LHCN-M2 (cell line): ENCODE measurements at places on chromosomes 3 and 15. TPM values are rescaled to one million over a fixed set of nuclear protein-coding genes. Genes with fewer than 3 reads are reported as not detected.
A peak's percentile ranks its signal among the peaks of the same experiment; 100 is the strongest.

GRCh38 chr3:8499181-8499611, 2.4 kb upstream of the LMCD1 start:
- DNase-seq, result no peak

GRCh38 chr15:36529296-36530011, 50.0 kb upstream of the CDIN1 start:
- DNase-seq, result no peak

GRCh38 chr3:131447349-131447748, 55.4 kb downstream of the MRPL3 start:
- no peak for DNase-seq

GRCh38 chr3:18127174-18127858, 297.8 kb downstream of the SATB1 start:
- no peak for DNase-seq

DNA sequence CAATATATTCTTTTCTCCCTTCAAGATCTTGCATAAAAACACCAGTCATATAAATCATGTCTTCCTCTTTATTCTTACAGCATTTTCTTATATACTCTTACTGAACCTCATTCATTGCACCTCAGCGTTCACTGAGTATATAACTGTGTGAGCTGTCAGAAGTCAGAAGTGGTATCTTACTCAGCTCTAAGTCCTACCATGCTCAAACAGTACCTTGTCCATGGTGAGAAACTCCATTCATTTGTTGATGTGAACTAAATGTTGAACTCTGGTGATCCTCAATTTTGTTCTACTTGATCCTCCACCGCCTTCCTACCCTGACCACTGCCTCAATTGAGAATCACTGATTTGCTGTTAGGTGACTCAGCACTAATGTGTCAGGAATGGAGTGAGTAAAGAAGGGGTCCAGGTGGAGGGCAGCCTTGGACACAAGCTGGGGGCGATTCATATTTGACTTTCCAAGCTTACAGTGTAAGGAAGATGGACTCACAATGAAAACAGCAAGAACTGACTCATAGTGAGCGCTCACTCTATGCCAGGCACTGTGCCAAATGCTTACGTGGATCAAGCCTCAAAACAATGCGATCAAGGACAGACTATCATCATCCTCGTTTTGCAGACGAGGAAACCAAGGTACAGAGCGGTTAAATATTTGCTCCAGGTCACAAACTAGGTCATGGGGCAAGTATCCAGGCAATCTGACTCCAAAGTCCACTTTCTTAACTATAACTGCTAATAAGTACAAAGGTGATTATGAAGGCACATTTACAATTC, 13.5 kb upstream of the ZFYVE19 start:
- peak; percentile 93 for DNase-seq

DNA sequence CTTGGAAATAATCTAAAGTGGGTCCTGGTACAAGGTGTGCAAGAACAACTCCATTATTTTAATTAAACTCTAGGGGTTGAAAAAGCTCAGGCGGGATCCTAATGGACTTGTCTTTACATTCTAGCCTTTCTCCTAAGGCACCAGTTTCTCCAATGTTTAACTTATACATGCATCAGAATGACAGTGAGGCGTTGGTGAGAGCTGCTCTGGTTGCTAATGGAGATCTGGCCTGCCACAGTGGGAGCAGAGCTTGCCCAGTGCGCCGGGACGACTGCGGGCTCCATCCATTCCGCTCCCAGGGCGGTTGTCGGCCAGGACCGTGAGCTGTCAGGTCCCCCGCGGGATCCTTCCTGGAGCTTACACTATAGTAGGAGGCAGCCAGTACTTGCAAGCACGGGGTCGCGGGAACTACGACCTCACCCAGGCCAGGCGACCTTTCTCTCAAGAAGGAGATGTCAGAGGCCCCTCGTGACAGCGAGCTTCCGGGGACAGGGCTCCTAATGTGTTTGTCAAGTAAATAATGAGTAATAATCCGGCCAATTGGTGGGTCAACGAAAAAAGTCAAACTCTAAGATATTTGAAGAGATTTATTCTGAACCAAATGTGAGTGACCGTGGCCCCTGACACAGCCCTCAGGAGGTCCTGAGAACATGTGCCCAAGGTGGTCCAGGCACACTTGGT, 991 bp upstream of the HIGD1A start:
- DNase-seq, result no peak

DNA sequence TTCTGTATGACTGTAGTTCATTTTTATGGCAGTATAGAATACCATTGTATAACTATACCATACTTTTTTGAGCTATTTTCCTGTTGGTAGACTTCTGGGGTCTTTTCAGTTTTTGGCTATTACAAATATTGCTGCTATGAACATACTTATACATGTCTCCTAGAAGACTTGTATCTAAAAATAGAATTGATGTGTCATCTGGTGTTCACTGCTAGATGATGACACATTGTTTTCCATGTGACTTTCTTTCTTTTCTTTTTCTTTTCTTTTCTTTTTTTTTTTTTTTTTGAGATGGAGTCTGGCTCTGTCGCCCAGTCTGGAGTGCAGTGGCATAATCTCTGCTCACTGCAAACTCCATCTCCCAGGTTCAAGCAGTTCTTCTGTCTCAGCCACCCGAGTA, 69.8 kb downstream of the SH3GL3 start:
- DNase-seq, result peak; percentile 41

DNA sequence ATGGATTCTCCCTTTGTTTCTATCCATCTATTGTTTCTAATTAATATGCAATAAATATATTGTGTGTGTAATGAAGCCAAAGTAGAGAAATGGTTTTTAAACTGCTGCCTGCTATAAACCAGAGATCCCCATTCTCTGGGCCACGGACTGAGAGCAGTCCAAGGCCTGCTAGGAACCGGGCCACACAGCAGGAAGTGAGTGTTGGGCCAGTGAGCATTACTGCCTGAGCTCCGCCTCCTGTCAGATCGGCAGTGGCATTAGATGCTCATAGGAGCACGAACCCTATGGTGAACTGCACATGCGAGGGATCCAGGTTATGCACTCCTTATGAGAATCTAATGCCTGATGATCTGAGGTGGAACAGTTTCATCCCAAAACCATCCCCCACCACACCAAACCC, 85.2 kb upstream of the POMGNT2 start:
- DNase-seq, result peak; percentile 15

DNA sequence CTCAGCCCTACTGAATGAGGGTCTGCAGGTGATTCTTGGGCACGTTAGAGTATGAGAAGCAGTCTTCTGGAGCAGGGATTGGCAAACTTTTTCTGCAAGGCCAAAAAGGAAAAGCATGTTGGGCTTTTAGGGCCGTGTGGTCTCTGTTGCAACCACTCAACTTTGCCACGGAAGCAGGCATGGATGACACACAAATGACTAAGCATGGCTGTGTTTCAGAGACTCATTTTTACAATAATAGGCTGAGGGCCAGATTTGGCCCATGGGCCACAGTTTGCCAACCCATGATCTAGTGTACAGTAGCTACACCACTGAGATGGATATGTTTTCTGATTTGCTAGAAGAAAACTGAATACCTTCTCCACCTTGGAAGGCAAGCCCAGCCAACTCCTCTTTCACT, 66.1 kb upstream of the PRICKLE2 start:
- peak; percentile 93 for DNase-seq

GRCh38 chr3:157335233-157336076, 101.2 kb upstream of the PTX3 start:
- DNase-seq, result peak; percentile 96

DNA sequence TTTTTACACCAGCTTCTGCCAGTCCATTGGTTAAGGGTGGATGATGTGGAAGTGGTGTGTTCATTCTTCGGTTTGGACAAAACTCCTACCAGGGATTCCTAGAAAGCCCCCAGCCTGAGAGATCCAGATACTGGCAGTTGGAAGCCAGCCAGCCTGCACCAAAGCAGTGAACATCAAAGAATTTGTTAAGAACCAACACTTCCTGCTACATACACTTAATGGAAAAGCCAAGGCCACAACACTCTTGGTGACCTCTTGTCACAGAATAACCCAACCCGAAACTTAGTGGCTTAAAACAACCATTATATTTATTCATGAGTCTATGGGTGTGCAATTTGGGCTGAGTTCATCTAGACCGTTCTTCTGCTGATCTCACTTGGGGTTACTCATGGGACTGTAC, 42.9 kb upstream of the ADAMTS9 start:
- DNase-seq, result no peak

DNA sequence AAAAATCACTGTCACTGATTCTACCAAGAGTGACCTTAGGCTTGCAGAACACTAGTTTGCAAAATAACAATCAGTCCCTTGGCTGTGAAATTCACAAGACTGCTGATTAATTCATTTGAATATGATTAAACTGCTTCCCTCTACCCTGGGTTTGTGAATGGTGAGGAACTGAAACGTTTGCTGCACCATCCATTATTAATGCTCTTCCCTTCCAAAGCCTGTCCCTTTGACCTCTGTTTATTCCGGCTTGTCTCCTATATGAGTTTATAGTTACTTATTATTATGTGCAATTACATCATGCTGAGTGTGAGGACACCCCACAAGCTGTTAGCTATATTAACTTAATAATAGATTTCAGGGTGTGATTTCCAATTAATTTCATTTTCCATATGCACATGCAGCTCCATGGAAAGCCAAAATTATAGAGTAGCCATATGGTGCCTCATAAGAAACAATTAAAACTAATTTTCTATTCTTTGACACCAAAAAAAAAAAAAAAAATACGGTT, 96.5 kb downstream of the SUCLG2 start:
- no peak for DNase-seq

Gene SKOR1
- 0.06 TPM in 1 of 2 replicates, not detected in the other for total RNA-seq

Gene AADAC
- total RNA-seq, result not detected in 2 replicates

Gene PRTG
- total RNA-seq, result 2.6 and 4.7 TPM in 2 replicates

Gene NRG4
- not detected in 2 replicates for total RNA-seq

Gene EPHB1
- total RNA-seq, result 0.57 and 0.77 TPM in 2 replicates
